ENCODE measurements at places on chromosomes 3 and 15. TPM values are rescaled to one million over a fixed set of nuclear protein-coding genes. Genes with fewer than 3 reads are reported as not detected.

DNA sequence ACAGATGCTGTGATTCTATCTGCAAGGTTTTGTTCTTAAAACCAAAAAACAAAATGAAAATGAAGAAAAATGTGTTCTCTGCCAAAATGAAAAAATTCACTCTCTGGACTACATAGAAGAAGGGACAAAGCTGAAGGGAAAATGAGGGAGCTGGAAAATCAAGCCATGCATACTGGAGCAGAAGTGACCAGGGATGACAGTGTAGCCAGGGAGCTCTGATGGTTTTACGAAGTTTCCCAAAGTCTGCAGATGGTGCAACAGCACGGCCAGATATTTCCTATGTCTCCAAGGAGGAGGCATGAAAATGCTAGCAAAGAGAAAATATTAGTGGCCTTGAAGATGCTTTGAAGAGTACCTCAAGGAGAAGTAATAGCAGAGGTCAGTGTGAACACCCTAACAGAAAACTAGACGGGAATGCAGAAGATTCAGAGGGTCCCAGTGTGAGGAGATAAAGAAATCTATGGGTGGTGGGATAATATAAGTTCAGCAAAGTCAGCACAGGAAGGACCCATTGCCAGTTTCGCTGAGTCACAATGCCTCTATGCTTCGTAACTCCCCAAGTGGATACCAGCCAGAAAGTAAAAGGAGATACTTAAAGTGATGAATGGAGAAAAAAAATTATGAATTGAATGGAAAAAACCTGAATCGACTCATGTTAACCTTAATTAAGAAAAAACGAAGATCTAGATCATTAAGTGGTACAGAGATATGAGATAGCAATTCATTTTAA, 39.0 kb upstream of the POMGNT2 start:
- DNase-seq: no peak

NDUFB4 gene
- total RNA-seq: 28.4 TPM

- DNase-seq: no peak
Observed at GRCh38 chr3:135853981-135854380, 111.5 kb upstream of the PPP2R3A start.

- no peak for DNase-seq
Observed at GRCh38 chr3:82004266-82004665, 242.8 kb upstream of the GBE1 start.

GRCh38 chr3:43609406-43609805, 12.4 kb downstream of the ANO10 start:
- no peak for DNase-seq

DNA sequence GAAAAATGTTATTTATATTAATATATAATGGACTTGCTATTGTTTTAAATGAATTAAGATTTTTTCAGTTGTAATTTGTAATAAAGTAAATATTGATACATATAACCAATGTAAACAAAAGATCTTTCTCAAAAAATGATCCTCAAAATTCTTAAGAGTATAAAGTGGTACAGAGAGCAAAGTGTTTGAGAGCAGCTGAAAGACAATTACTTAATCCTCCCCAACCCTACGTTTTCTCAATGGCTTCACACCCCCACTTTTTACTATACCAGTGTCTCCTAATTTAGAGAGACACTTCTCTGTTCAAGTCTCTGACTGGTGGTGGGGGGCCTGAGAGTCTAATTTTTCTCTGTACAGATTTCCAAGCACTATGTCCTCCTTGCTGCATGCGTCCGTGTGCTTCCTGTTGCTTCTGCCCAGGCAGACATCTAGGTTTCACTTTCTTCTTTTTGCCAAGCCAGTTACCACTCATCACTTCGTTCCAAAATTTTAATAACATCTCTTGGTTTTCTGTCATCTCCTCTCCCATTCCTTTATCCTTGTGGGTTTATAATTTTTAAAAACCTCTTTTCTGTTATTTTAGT, 276.3 kb upstream of the DNAJC19 start:
- DNase-seq: no peak

DNA sequence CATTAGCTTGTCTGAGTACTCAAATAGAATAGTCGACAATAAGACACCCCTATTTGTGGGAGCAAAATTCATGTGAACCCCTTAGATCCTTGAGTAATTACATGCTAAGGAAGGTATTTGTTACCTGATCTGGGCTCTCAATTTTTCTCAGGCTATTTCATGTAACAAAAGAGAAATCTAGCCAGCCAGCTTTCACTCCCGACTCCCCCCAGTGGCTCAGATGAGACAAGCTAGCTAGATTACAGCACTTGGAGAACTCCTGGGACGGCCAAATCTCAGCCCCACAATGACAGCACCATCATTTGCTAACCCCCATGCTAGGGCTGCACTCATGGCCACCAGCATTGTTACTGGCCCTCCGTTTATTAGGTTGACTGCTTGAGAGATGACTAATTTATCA, 41.3 kb downstream of the GLDN start:
- DNase-seq: no peak

CEP70 gene
- 8.0 TPM for total RNA-seq

- DNase-seq: no peak
Observed at GRCh38 chr3:182914341-182914740, 66.0 kb downstream of the DCUN1D1 start.

GABRG3 gene
- not detected for total RNA-seq

DNA sequence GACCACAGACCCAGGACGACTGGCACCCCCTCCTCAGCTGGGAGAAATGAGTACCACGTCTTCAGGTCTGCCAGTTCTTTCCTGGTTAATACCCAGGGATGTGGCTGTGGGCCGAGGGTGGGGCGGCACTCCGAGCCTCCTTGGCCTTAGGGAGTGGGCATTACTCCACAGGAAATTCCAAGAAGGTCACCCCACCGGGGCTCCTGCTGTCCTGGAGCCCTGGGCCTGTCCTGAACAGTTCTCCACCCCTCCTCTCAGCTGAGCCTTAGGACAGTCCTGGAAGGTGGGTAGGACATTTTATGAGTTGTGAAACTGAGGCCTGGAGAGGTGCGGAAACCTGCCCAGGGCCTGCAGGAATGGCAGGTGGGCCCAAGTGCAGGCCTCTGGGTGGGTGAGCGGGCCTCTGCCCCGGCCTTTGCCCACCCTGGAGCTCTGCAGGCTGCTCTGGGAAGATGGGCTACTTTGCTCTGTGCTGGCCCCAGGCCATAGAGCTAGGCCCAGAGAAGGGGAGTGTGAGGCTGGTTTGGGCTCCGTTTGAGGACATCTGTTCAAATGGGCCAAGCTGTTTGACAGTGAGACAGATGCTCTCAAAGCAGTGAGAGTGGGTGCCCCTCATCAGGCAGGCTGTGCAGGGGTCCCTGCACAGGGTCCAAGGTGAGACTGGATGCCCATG, 103.1 kb downstream of the TMEM266 start:
- DNase-seq: no peak

TRIM42 gene
- not detected for total RNA-seq

TXNRD3 gene
- total RNA-seq: 11.0 TPM

DNA sequence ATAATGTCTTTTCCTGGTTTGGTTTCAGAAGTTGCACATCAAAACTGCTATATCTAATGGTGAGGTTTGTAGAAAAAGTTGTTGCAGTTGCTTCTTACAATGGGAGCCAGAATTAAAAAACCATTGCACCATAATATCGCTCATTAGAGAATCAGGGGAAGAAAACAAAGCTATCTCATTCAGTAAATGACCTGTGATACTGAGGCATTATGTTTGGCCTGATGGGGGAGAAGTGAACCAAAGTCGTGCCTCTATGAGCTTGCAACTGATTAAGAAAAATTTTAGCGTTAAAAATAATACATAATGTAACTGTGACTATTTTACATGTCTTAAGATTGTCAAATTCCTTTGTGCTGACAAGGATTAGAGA, 60.2 kb upstream of the ARHGEF26 start:
- no peak for DNase-seq

CLDN18 gene
- total RNA-seq: not detected

GRCh38 chr15:77574521-77575202, 58.0 kb downstream of the LINGO1 start:
- no peak for DNase-seq

TMC3 gene
- total RNA-seq: not detected

FBXO45 gene
- 4.8 TPM for total RNA-seq

DNA sequence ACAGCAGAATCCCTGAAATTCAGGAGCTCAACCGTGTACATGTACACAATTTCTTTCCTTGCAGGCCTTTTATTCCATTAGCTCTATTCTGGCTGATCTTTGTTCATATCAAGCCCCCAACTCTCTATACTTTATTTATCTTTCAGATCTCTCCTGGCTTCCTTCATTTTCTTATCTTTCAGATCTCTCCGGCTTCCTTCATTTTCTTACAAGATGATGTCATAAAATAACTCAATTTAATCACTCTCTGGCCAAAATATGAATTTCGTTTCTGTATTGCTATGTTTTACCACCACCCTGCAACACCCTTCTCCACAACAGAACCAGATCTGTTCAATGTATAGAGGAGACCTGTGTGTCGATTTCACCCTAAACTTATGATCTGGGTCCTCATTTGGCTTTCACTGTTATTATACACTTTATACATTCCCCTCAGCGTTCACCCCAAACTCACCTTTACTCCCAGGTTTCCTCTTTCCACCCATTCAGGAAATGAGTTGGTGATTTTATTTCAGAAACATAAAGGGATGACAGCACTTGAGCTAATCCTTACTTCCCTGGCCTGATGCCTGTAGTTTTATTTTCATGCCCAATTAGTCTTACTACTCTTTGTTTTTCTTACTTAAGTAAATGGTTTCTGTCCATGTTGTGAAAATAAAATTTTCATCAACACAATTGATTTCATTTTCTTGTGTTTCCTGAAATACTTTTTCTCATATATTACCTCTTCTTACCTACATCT, 195.5 kb downstream of the BCHE start:
- DNase-seq: no peak

PFKFB4 gene
- 5.3 TPM for total RNA-seq

DNA sequence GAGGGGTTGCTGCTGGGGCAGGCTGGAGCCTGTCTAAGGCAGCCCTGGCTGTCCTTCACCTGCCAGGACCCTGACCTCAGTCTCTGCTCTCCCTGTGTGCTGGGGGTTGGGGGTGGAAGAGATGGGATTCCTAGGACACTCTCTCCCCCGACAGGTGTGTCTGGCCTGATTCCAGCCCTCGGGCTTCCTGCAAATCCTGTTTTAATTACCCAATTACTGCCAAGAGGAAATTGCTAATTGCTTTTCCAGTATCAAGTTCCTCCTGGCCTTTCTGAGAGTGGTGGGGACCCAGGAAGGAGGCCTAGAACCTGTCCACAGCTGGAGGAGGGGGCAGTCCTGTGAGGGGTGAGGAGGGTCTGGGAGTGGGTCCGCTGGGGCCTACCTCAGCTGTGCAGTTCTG, 15.8 kb downstream of the PLXNA1 start:
- no peak for DNase-seq

DNA sequence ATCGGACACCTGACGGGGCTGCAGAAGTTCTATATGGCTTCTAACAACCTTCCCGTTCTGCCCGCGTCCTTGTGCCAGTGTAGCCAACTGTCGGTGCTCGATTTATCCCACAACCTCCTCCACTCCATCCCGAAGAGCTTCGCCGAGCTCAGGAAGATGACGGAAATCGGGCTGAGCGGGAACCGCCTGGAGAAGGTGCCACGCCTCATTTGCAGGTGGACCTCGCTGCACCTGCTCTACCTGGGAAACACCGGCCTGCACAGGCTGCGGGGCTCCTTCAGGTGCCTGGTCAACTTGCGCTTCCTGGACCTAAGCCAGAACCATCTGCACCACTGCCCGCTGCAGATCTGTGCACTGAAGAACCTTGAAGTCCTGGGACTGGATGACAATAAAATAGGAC, 9.8 kb upstream of the LRRC34 start:
- DNase-seq: no peak

MUC13 gene
- total RNA-seq: not detected
